Nephron progenitor cell (in vitro differentiated cells): ENCODE measurements at places on chromosomes 1 and 21.

- no peak for DNase-seq
These were observed 104.0 kb upstream of the CHRM3 start for GRCh38 chr1:239282411-239282810.

DNA sequence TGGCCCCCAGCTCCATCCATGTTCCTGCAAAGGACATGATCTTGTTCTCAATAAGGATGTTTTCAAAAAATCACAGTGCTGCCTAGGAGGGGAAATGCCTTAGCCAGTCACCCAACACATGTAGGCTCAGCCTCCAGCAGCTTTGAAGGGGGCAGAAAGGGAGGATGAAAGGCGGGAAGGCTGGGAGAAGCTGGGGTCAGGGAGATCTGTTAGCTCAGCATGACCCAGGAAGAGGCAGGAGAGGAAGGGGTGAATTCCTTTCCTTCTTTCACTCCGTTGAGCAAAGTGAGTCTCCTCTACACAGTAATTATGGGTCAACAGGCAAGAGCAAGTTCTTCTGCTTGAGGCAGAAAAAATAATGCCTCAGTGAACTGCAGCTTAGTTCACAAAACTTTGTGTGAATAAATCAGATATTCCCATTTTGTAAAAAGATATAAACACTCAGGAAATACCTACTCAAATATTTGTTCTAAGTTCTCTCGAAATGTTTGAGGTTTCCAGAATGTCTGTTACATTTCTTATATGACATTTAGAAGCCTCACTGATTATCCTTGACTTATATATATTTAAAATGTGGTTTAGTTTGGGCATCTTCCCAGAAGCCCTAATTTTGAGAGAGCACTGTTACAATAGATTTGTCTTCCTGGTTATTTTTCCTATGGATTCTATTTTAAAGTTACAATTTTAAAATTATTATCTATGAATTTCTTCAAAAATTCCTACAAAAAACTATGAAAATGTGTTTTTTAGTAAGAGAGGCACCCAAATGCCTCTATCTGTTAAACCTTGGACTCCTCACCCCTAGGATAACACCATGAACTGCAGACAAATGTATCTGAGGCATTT, 116.8 kb downstream of the KCNJ6 start:
- DNase-seq: peak; percentile 5

GRCh38 chr1:234535763-234536515, 57.0 kb upstream of the TARBP1 start:
- DNase-seq: no peak

GRCh38 chr21:37647781-37648180, 268.5 kb downstream of the KCNJ6 start:
- no peak for DNase-seq

- DNase-seq: no peak
These were observed 3.2 kb upstream of the SLC6A9 start for GRCh38 chr1:44034423-44034822.

DNA sequence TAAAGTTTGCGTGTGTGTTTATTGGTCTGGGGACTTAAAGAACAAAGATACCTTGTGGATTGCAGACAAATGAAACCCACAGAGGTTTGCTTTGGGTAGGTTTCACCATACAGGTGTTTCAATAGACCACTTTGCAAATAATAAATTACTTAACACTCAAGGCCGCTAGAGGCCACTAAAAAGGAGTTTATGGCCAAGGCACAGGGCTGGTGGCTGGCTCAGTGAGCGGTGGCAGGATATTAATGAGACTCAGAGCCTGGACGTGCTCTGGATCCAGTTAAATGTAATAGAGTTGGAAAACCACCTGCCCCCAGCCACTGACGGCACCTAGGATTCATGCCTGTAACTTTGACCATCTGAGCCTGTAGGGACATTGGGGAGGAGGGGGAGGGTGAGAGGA, 44.5 kb downstream of the LRRC38 start:
- no peak for DNase-seq

GRCh38 chr1:100757946-100758345, 38.4 kb downstream of the VCAM1 start:
- DNase-seq: no peak
